HS-5 (cell line): ENCODE measurements at places on chromosomes 7 and 10.

- DNase-seq, result no peak
Measured at GRCh38 chr10:4595719-4596319, 230.2 kb upstream of the AKR1E2 start.

GRCh38 chr7:120725376-120726039 lies 132.4 kb downstream of the TSPAN12 start:
- no peak for DNase-seq

DNA sequence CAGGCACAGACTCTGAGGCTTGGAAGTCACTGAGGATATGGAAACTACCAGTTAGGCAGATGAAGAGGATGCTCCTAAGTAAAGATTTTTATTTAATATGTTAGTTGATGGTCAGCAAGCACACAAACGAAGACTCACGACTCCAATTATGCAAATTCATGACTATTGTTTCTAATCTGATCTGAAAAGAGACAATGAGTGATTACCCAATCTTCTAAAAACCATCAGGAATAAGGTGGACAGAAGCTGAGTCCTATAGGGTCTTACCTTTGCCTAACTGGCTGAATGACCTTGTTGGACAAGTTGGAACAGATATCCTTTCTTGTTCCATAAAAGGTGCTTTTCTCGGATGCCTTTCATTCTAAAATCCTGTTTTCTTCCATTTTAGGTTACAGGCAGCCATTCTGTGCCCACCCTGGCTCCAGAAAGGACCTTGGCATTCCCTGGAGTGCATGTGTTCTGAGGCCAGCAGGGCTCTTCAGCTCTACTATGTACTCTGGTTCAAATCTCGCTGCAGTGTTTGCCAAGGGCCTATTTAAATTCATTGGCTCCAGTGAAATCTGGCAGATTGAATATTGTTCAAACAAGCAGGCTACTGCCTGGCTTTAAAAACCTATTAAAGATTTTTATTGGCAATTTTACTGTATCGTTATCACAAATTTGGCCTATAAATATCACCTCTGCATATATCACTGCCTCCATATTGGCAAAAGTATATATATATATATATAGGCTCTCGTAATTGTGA lies 77.5 kb downstream of the SLC25A13 start:
- no peak for DNase-seq

GRCh38 chr10:84135836-84136235 lies 3.5 kb upstream of the GHITM start:
- DNase-seq, result no peak

GRCh38 chr7:73839743-73840714 lies 2.3 kb downstream of the METTL27 start:
- DNase-seq, result no peak

DNA sequence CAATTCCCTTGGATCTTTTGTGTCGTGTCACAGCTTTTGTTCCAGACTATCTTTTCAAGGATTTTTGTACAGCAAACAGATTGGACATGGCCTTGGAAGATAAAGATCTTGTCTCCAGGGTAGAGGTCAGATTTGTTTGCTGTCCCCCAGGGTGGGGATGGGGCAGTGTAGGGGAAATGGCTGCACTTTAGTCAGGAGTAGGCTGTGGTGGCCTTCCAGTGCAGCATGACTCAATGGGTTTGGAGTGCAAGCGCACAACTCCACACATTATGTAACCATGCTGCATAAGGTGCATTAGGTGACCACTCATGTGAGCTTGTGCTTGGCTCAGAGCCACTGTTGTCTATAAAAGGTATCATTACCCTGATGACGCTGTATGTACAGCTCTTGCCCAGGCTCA lies 23.9 kb upstream of the ADAMTS14 start:
- no peak for DNase-seq

- DNase-seq, result no peak
Measured at GRCh38 chr7:115731796-115732471, 298.6 kb downstream of the TFEC start.

DNA sequence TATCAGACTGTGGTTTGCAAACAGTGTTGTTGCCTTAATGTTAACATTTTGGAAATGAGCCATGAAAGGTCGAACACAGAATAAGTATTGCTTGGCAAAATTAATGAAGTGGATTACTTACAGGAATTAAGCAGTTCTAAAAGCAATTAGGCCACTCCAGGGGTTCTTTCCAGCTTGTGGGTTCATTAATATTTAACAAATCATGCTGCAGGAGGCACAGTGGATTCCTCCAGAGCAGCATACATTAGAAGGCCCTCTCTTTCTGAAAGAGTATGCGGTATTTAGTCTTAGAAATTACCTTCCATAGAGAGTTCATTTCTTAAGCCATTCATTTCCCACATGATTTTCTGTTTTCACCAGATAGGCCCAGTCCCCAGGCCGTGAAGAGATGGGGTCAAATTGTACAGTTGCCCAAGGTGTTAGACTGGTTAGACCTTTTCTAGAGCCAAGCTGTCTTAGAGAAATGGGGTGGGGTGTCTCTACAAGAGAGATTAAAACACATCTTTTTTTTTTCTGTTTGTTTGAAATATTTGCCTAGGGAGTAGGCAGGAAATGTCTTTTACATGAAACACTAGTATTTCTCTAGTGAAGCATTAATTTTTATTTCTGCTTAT lies 40.0 kb upstream of the AGR3 start:
- no peak for DNase-seq

DNA sequence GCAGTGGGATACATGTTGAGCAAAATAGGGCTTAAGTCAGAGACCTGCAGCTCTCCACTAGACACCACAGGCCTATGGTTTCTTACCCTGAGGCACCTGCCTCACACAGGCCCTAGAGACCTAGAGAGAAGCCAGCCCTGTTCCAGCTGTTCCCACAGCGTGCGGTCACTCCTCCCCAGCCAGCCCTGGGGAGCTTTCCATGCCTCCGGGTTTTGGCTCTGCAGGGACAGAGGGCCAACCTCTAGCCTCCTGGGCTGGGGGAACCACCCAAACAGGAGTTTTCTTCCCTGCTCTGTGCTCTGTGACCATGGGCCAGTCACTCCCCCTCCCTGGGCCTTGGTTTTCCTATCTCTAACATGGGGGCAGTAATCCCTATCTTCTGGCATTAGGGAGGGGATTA lies 33.0 kb downstream of the SH2B2 start:
- no peak for DNase-seq

DNA sequence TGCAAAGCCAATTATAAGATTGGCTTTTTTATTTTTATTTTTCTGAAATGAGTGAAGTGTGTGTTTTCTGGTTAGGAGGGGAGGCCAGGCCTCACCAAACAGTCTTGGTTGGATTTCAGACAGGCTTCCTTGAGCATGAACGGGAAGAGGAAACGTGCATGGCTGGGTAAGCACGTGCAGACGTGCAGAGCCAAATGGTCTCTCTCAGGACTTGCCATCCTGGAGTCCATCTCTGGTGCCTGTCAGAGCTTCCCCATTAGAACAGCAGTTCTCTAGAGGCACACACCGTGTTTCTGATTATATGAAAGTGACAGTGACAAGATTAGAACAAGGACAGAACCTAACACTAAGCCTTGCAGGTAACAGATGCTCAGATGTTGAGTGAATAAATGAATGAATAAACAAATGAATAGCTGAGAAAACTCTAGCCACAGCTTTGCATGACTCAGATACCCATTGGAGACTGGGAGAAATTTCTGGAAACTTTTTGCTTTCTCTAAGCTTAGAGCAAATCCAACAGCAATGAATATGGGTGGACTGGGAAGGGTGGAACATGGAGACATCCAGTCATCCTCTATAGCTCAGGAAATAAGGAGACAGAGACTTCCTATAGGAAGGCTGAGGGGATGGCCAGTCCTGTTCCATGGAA lies 11.8 kb upstream of the CALD1 start:
- DNase-seq, result no peak

GRCh38 chr10:46514431-46514861 lies 42.0 kb downstream of the GPRIN2 start:
- DNase-seq, result no peak

GRCh38 chr10:123854498-123854897 lies 37.1 kb downstream of the CPXM2 start:
- no peak for DNase-seq

GRCh38 chr7:39678930-39679709 lies 55.7 kb downstream of the RALA start:
- DNase-seq, result no peak

- DNase-seq, result no peak
Measured at GRCh38 chr10:78247821-78248220, 214.2 kb downstream of the RPS24 start.

DNA sequence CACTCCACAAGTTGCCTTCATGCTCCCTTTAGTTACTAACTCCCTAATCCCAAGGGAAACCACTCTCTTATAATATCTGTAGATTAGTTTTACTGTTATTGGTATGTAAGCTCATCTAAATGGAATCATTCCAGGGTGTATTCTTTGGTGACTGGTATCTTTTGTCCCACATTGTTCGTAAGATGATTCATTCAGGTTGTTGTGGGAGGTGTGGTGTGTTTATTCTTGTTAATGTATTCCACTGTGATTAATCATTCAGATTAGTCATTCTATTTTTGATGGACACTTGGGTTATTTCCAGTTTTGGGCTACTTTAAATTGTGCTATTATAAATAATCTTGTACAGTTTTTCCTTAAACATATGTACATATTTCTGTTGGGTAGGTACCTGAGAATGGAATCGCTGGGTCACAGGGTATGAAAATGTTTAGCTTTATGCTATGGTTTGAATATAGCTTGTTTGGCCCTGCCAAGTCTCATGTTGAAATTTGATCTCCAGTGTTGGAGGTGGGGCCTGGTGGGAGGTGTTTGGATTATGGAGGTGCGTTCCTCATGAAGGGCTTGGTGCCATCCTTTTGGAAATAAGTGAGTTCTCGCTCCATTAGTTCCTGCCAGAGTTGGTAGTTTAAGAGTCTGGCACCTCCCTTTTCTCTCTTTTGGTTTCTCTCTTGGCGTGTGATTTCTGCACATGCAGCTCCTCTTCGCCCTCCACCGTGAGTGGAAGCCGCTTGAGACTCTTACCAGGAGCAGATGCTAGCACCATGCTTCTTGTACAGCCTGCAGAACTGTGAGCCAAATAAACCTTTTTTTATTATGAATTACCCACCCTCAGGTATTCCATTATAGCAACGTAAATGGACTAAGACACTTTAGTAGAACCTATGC lies 13.8 kb downstream of the BTRC start:
- peak; percentile 82 for DNase-seq

- DNase-seq, result no peak
Measured at GRCh38 chr10:3173171-3173878, 743 bp upstream of the PITRM1 start.

- no peak for DNase-seq
Measured at GRCh38 chr7:151120896-151121295, 34.6 kb downstream of the AGAP3 start.

DNA sequence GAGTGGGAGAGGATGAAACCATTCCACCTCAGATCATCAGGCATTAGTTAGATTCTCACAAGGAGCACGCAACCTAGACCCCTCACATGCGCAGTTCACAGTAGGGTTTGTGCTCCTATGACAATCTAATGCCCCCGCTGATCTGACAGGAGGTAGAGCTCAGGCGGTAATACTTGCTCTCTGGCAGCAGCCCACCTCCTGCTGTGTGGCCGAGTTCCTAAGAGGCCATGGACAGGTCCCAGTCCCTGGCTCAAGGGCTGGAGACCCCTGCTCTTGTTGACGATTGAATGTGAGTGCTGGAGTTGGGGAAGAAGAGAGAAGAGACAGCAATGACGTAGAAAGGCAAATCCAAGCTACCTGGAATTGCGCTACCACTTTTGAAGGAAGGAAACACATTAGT lies 267.2 kb downstream of the TFEC start:
- no peak for DNase-seq

DNA sequence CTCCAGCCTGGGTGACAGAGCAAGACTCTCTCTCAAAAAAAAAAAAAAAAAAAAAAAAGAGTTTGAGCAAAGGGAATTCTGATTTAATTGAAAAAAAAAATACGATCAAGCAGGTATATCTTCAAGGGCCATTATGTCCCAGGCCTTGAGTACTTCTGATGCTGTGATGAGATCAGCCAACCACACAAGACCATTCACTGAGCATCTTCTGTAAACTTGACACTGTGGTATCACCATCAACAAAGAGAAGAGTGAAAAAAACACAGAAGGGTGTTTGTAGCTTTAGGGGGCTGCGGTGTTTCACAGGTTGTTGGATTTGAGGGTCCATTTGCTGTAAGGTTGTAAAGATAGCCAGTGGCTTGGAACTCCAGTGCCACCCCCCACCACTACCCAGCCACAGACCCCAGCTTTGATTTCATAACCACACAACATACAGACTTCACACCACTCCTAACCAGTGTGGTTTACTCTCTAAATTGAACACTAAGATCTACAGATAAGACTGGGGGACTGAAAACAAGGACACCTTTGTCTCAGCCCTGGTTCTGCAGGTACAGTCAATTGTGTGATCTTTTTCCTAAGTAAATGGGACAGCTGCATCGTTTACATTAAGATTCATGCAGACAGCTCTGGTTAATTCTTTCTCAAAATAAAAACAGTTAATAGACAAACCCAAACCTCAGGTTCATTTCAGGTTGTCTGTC lies 66.4 kb downstream of the CDC123 start:
- DNase-seq, result no peak

GRCh38 chr10:129390147-129390546 lies 76.9 kb upstream of the MGMT start:
- DNase-seq, result no peak

DNA sequence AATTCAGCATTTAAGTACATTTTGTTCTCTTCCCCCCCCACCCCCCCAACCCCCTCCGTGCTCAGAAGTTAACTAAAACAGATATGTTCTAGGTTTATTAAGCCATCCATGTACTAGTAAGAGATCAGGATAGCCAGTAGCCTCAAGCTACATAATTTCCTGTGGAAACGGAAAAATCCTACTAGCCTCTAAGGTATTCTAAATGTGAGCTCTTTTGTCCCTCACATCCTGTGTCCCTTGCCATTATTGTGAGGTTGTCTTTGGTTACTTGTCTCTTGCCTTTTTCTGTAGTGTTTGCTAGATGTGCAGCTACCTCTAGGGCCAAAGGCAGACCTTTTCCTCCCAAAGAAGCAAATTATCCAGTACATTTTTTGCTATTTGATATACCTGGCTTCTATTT lies 92.1 kb downstream of the BTRC start:
- no peak for DNase-seq

DNA sequence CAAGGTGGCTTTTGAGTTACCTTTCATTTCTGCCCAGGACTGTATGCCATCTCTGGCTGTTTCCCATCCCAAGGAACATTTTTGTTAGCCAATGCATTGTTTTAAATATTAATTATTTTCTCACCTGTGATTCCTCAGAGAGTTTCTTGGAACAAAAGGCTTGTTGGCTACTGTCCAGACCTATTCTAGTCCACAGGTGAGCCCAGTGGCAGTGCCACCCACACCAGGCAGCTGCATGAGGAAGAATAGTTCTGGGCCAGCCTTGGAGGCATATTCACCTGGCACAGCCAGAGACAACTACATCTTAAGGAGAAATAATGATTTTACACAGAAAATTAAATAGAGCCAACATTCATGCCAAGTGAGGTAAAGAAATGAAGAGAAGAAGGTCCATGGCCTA lies 123.9 kb downstream of the C1GALT1 start:
- no peak for DNase-seq

- DNase-seq, result no peak
Measured at GRCh38 chr10:4260483-4261124, 475.6 kb upstream of the KLF6 start.

- DNase-seq, result no peak
Measured at GRCh38 chr7:27215356-27215755, 15.5 kb upstream of the HOXA13 start.

- DNase-seq, result no peak
Measured at GRCh38 chr7:151249732-151250072, 1.2 kb upstream of the SMARCD3 start.
